ENCODE measurements at places on chromosomes 5 and 9.

DNA sequence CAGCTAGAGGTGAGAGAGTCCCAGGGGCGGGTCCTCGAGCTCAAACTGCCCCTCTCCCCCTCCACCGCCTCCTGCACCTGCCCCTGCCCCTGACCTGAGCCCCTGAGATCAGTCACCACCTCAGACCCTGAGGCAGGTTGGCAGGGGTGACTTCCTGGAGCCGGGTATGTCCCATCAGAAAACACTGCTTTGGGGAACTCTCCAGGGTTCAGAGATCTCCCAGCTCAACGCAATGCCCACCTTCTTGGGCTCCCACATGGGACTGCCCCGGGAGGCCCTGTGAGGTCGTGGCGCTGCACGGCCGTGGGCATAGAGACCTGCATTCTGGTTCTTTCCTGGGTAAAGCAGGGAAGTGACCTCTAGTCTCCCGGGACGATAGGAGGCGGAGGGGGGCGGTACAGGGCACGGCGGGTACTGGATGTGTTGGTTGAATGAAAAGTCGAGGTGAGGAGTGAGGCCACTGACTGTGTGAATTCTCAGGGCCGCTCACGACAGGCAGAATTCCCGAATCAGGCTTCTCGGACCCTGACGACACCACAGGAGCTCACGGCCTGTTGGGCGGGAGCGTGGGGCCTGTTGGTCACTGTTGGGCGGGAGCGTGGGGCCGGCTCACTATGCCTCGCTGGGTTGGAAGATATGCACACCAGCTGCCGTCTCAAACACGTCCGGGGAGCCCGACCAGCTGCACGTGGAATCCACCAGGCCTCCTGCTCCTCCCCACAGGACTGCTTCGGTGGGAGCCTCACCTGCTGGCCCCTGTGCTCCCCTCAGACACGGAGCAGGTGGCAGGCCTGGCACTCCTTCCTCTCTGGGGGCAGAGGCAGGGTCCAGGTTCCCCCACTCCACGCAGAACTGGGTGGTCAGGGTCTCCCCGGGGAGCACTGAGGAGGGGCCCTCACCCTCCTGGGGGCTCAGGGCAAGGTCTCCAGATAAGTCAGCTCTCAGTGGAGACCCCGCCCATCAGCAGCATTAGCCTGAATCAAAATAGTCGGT lies 178.0 kb upstream of the PPP1R26 start:
- DNase-seq: no peak

DNA sequence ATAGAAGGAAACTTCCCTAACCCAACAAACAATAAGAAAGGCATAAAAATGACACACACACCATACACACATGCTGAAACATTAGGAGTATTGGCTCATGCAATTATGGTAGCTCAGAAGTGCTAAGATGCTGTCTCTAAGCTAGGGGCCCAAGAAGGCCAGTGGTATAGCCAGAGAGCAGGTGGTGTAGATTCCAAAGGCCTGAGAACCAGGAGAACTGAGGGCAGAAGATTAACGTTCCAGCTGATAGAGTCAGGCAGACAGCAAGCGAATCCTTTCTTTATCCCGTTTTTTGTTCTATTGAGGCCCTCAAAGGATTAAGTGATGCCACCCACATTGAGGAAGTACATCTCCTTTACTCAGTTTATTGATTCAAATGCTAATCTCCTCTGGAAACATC lies 262.9 kb downstream of the EPB41L4A start:
- no peak for DNase-seq

- no peak for DNase-seq
Measured at GRCh38 chr5:131968396-131968954, 23.0 kb upstream of the MEIKIN start.

GRCh38 chr5:153598099-153598498 lies 107.6 kb downstream of the GRIA1 start:
- no peak for DNase-seq

DNA sequence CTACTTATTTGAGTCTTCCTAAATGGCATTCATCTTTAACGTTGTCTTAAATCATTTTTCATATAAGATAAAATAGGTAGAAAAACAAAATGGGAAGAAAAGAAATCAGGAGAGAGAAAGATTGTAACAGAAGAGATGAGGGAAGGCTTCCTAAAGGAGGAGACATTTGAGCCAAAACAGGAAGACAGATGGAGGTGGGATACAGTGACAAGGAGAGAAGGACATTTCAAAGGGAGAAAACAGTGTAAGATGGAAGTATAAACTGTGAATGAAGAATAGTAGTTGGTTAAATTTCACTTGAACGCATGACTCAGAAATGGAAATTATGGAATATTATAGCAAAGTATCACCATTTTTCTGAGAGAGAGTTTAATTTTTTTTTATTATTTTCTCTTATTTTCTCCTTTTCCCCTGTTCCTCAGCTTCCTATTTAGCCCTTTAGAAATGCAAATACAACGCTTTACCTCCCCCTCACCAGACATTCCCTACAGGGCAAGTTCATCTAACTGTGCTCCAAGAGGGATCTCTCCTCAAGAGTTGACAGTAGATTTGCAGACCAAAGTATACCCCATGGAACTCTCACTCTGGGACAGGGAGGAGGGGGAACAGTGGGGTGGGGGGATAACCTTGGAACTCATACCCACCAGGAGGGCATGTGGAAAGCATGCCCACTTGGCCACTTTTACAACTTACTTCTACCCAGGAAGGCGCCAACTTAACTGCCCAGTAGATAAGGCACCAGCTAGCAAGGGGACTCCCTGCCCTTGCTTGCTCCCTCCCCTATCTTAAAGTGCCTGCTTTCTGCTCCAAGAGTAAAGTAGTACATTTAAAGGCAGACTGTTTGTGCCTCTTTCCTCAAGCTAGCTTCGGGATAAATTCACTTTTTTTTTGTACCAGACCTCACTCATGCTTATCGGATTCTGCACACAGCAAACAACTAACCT lies 304.7 kb upstream of the POU5F2 start:
- no peak for DNase-seq

- DNase-seq: no peak
Measured at GRCh38 chr9:19386502-19387044, 6.5 kb upstream of the RPS6 start.

GRCh38 chr9:106179191-106179590 lies 484.9 kb downstream of the TMEM38B start:
- DNase-seq: no peak

DNA sequence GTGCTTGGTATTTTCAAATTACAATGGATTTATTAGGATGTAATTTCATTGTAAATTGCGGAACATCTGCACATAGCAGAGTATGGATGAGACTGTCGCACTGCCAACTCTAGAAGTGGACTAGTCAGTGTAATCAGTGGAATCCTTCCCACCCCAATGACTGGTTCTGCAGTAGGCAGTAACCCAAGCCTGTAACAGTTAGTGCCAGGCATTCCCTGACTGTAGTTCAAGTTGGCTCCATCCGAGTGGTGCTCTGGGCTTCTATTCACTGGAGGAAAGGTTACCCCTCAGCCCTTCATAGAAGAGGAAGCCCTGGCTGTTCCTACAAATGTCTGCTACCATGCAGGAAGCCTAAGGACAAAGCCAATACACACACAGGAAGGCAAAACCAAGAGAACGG lies 23.2 kb downstream of the AK3 start:
- DNase-seq: no peak

DNA sequence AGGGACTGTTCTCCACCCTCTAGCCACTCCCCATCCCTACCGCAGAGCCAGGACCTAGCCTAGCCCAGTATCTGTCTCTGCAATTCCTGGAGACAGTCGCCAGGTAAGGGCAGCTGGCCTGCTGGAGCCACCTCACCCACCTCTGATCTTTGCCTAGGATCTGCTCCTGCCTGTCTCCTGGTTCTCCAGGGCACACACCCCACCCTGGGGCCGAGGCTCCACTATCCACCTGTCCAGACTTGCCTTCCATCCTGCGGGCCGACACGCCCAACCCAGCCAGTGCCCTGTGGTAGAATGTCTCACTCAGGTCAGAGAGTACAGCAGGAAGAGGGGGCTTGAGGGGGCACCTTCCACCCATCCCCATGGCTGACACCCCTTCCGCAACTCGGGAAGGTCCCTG lies 15.7 kb upstream of the AQP7 start:
- DNase-seq: no peak

DNA sequence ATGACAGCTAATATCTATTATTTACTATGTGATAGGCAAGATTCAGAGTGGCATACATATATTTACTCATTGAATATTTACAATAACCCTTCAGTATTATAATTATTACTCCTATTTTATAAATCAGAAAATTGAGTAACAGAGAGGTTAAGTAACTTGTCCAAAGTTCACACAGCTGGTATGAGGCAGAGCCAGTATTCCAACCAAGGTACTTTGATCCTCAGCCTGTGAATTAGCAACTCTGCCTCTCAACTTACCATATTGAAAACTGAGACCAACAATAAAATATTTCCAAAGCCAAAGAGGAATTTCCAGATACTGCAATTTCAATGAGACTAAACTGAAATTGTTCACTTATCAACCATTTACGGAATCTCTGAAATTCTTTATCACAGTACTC lies 67.9 kb upstream of the TSLP start:
- DNase-seq: no peak

DNA sequence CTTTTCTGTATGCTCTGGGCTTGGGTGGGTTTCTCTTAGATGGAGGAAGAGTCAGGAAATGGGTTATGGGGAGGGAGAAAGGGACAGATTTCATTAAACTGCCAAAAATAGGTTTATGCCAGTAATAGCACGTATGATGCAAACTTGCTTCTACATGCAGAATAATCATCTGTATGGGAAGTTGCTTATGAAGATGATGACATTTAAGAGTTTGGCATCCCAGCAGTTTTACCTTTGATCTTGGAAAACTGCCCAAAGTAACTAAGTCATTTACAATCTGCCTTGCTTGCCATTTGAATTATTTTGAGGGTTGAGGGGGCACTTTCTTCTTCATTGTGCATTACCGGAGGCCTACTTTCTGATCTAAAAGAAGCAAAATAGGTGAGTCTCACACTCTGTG lies 282.9 kb upstream of the ANKRD55 start:
- no peak for DNase-seq

- no peak for DNase-seq
Measured at GRCh38 chr5:78958672-78959445, 26.3 kb downstream of the ARSB start.

DNA sequence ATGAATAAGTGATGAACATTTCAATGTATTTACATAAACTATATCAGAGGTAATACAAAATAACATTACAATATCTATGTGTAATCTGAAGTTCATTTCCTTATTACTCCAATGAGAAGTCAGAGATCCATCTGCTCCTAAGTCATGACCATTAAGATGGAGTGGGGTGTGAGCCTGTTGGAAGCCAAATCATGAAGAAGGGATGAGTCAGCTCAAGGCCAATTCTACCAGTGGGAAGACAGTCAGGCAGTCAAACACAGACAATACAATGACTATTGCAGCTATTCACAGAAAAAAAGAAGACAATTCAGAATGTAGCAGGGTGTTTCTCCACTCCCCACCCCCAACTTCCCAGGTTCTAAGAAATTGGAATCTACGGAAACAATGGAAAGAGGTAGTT lies 155.0 kb downstream of the NFIB start:
- DNase-seq: no peak

- no peak for DNase-seq
Measured at GRCh38 chr5:43412644-43413043, 453 bp upstream of the CCL28 start.

DNA sequence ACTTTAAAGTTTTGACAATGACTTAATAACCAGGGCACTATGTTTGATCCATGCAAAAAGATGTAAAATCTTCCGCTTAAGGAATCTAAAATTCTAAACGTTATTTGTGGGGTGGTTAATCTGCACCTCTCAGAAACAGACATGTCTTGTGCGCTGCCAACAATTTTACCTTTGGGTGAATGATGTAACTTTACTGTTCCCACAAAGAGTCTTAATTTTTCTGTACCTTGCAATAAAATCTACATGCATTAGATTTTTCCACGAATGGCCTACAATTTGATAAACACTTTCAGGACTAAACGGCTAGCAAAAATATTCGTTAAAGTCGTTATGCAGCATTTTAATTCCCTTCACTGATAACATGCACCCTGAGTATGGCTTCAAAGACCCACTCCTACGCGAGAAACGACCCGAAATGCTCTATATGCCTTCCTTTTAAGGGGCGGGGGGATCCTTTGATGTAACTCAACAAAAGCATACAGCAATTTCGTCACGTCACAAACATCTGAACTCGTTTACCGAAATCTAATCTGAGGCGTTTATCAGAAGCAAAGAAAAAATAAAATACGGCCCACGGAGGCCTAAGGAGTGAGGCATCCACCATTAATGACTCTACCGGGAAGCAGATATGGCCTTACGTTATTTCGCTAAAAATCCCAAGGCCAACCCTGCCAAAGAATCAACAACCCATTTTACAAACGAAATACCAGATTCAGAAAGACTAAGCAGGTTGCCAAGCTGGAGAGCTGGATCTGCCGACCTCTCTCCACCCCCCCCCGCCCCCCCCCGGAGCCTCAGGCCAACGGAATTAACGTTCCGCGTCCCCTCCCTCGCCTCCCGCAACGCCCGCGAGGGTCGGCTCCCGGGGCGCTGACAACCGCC lies 621 bp downstream of the AK6 start:
- peak; percentile 59 for DNase-seq

GRCh38 chr9:130659699-130660248 lies 4.6 kb upstream of the PRDM12 start:
- no peak for DNase-seq

GRCh38 chr5:132474881-132475496 lies 15.6 kb downstream of the IRF1 start:
- DNase-seq: no peak

DNA sequence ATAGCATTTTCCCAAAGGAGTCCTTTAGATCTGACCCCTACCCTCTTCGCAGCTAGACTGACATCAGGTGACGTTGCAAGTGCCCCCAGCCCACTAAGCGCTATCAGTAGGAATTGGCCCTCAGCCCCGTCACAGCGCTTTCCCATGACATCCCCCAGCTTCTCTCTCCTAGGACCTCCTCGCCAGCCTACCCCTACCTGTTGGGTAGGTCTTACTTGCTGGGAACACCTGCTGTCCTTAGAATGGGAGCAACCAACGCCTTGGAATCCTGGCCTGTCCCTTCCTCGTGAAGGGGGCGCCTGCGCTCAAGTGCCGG lies 584 bp upstream of the PIP5K1B start:
- no peak for DNase-seq

DNA sequence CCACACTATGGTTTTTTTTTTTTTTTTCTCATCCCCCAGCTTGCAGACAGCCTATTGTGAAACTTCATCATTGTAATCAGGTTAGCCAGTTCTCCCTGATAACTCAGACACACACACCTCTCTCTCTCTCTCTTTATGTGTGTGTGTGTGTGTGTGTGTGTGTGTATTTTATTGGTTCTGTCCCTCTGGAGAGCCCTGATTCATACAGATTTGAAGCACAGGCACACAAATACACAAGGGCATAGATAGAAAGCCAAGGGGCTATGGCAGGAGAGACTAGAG lies 20.6 kb upstream of the VCAN start:
- DNase-seq: no peak

- DNase-seq: no peak
Measured at GRCh38 chr9:77679661-77680368, 31.7 kb upstream of the GNA14 start.

- no peak for DNase-seq
Measured at GRCh38 chr9:34741628-34742027, 31.7 kb upstream of the CCL21 start.
